ENCODE measurements at places on chromosomes 7 and 10. TPM values are rescaled to one million over a fixed set of nuclear protein-coding genes. Genes with fewer than 3 reads are reported as not detected.

DNA sequence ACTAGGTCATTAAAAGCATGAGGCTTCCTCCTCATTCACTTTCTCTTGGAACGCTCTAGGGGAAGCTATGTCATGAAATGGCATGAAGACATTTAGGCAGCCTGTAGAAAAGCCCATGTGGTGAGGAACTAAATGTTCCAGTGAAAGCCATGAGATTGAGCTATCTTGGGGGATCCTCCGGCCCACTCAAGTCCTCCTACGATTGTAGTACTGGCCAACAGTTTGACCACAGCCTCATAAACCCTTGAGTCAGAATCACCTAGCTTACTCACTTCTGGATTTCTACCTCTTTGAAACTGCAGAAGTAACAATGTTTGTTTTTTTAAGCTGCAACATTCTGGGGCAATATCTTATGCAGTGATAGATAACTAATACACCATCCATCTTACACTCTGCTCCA is 605.1 kb downstream of the SORCS1 start:
- DNase-seq = no peak

DNA sequence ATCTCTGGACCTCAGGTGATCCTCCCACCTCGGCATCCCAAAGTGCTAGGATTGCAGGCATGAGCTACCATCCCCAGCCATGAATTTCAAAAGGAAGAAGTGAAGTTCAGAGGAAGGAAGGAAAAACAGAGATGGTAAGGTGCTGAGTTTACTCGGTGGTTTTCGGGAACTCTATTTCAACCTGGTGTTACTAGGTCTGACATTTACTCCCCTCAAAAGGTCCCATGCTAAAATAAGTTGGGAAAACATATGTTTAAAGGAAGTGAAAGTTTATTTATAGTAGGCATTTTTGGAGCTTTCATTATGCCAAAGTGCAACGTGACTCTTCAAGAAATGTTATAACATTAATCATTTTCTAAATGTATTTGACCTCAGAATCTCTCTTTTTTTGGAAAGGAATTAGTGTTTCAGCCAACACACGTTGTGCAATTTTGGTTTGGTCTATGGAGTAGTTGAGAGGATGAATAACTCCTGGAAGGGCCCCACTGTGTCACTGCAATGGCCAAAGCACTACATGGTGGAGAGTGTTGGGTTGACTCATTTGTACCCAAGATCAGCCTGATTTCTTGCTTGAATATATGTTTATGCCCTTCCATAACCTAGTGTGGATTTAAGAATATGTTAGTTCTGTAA is 114.7 kb upstream of the FAM171A1 start:
- no peak for DNase-seq

The CALML5 gene
- total RNA-seq = not detected

The UCN3 gene
- total RNA-seq = not detected

DNA sequence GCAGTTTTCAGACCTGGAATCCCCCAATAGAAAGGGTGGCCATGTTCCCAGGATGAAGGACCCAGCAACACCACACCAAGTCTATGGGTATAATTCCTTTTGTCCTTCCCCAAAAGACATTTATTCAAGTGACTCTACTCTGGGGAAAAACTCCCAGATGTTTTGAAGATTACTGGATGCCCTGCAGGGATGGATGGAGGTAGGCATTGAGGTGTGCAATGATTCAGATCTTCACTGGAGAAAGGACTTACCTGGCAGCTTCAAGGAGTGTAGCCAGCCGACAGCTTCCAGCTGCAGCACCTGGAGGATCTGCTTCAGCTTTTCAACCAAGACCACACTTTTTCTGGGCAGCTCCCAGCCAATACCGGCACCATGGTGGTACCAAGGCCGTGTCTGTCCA is 172.0 kb downstream of the BAMBI start:
- DNase-seq = no peak

DNA sequence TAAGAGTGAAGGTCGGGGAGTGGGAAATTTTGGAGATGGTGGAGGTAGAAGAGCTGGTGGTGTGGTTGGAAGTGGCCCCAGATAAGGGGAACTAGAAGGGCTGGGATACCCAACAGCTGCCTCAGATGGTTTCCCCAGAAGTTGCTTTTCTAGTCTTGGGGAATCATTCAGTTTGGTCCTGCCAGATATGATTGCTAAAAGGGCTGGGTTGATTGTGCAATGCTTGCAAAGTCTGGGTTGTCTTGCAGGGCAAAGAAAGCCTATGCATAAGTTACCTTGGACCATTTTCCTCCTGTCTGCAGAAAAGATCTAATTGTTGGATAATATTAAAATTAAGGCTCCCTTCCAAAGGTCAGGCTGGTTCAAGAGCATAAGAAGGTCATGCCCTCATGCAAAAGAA is 213.8 kb upstream of the ZNF804B start:
- no peak for DNase-seq

DNA sequence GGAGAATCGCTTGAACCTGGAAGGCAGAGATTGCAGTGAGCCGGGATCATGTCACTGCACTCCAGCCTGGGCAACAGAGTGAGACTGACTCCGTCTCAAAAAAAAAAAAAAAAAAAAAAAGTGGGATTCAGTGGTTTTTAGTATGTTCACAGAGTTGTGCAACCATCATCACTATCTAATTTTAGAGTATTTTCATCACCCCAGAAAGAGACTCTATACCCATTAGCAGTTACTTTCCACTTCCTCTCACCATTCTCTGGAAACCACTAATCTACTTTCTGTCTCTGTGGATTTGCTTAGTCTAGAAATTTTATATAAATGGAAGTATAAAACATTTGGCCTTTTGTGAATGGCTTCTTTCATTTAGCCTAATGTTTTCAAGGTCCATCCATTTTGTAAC is 113.4 kb downstream of the ST7 start:
- DNase-seq = no peak

The GNB2 gene
- total RNA-seq = 115 TPM

Data from pulmonary artery endothelial cell (primary cell).